ENCODE measurements at places on chromosomes 1 and 21.

DNA sequence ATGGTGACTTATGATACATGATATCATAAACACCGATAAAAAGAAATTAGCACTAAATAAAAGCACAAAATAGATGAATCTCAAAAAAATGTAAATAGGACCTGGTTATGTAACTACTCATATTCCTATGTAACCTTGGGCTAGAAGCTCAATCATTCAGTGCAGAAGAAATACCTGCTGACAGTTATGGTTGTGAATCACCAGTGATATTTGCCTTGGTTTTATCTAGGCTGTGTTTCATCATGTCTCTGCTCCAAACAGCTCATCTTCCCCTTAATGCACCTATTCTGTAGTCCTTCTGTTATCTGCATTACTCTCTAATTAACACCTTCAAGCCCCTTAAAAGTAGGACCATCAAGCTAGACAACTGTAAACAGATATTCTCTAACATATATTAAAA is 16.3 kb upstream of the PIGC start:
- DNase-seq = no peak

GRCh38 chr1:202107321-202107761 is 15.4 kb upstream of the GPR37L1 start:
- DNase-seq = peak; percentile 92

GRCh38 chr21:42219606-42220137 is 732 bp downstream of the ABCG1 start:
- DNase-seq = peak; percentile 51

DNA sequence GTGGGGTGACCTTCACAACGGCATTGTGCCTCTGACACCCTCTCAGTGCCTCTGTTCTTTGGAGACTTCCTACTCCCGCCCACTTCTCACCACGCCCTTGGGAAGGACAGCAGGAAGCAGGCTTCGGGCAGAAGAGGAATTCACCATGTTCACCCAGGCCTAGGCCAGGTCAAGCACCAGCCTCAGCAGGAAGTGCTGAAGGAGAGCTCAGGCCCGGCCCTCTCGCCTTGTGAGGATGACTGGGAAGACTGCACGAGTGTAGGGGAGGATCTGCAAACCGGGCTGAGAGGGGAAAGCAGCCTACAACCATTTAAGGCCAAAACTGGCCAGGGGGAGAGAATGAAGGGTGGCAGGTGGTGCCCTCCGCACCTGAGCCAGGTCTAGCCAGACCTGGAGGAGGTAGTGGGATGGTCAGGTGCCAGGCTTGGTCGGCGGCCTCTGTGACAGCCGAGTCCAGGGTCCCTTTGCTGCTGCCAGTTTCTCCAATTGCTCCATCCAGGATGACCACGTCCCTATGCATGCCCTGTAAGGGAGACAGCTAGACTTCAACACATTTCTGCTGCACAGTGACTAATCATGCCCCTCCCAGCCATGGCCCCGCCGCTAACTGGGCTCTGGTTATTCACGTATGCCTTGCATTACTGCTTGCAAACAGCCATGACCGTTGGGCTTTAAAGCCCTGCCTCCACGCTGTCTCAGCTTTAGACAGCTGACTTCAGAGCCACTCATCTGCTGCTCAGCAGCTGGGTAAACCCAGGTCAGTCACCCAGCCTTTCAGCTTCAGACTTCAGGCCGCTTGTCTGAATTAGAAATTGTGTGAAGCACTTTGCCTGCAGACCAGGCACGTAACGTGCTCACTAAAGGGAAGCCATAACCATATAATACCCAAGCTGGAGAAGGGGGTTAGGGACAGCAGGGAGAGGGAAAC is 8.9 kb downstream of the MRTO4 start:
- no peak for DNase-seq

- DNase-seq = no peak
Measured at GRCh38 chr1:22115286-22115685, 27.6 kb downstream of the WNT4 start.

- no peak for DNase-seq
Measured at GRCh38 chr1:201354901-201355295, 22.6 kb downstream of the TNNT2 start.

DNA sequence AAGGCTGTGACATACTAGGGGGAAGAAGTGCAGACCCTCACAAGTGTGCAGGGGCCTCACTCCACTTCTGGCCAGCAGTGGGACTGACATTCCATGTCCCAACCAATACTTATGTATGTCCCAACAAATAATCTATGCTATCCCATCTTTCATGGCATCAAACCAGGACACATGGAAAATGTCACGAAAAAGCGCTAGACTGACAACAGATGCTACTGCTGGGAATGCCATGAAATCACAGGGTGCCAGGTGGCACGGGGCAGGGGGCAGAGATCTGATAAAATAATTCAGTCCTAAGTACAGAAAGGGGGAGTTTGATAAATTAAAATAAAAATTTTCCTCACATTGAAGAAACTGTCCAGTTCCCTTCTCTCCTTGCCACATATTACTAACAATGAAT is 27.6 kb upstream of the BCAS2 start:
- DNase-seq = no peak

- no peak for DNase-seq
Measured at GRCh38 chr1:183958958-183959357, 78.6 kb downstream of the COLGALT2 start.

- no peak for DNase-seq
Measured at GRCh38 chr1:79004916-79005315, 1.6 kb downstream of the ADGRL4 start.

- no peak for DNase-seq
Measured at GRCh38 chr1:78250201-78250600, 204.4 kb downstream of the GIPC2 start.

- DNase-seq = no peak
Measured at GRCh38 chr1:145886390-145886789, 724 bp upstream of the ANKRD35 start.

DNA sequence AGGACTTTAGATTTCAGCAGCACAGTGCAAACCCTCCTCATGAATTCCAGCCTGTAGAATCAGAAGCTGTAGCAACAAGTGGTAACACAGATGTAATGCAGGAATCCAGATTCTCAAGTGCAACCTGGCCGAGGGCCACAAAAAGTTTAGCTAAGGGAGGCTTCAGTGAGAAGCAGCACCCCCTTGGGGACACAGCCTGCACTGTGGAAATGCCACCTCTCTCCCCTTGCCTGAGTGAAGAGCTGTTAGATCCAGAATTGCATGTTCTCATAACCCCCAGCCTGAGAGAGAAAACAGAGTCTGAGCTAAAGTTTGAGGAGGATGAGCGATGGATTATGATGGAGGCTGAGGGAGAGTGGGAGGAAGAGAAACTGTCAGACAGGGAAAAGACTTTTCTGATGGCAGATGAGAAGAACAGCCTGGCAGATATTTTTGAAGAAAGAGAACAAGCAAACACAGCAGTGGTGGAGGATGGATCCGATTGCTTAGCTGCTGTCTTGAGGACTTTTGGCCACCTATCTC is 80.5 kb upstream of the BMP8A start:
- DNase-seq = peak; percentile 76

- DNase-seq = no peak
Measured at GRCh38 chr1:150150133-150151021, 661 bp downstream of the PLEKHO1 start.

DNA sequence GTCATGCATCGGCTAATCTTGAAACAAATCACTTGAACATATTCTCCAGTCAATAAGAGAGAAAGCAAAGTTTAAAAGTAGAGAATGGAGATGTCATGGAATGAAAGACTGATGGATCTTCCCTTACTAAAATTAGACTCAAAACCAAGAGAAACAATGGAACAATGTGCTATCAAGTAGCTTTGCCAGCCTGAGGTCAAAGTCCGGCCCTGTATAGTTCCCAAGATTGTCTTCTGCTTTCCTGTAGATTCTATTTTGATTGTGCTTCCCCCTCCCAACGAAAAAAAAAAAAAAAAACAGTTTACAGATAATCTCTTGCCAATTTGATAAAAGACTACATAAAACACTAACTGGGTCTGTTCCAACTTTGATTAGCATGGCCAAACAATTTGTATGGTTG is 40.8 kb upstream of the KIRREL1 start:
- no peak for DNase-seq

DNA sequence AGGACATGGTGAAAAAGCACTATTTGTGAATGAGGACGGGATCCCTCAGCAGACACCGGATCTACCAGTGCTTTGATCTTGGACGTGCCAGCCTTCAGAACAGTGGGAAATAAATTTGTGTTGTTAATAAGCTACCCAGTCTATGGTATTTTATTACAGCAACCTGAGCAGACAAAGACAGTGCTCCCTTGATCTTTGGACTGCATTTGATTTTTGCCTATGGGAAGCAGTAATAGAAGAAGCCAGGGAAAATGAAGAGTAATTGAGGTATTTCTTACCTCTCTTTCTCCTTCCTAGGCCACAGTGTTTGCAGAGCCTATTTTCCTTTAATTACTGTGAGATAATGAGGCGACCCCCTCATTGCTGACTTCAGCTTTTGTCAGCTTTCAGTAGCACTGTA is 87.9 kb downstream of the PDE4B start:
- no peak for DNase-seq

- peak; percentile 34 for DNase-seq
Measured at GRCh38 chr1:219757890-219758289, 145.0 kb upstream of the ZC3H11B start.

DNA sequence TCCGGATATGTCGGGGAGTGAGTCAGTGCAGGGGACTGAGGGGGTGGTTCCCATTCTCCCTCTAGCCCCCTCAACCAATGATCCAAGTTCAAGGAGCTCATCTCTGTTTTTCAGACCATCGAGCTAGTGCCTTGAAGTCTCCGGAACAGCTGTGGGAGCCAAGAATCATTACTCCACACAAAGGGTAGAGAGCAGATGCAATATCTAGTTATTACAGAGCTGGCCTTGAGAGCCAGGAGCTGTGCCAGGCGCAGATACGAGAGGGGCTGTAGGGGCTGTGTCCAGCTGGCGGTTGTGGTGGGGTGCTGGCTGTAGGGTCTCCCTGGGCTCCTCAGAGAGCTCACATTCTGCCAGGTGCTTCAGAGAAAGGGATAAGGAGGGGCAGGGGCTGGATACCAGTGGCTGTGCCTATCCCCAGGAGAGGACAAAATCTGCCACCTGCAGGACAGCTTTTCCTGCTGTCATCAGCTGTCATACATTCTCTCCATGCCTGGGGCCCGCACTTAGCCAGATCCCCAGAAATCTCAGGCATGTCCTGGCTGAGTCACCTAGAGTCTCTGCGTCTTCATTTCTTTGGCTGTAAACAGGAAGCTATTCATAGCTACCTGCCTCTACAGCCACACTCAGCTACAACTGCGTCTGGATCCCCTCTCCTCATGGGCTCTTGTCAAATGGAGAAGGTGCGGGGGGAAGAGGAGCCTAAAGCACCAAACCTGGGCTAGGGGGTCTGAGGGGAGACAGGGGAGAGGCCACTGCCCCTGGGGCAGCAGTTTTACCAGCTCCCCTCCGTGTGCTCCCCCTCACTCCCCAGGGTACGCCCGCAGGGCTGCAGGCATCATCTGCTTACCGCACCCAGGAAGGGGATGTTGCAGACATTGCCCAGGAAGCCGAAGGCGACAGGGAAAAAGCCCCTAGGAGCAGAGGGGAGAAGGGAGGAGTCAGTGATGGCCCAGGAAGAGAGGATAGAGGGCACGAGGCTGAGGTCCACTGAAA is 2.4 kb upstream of the KISS1 start:
- DNase-seq = no peak

DNA sequence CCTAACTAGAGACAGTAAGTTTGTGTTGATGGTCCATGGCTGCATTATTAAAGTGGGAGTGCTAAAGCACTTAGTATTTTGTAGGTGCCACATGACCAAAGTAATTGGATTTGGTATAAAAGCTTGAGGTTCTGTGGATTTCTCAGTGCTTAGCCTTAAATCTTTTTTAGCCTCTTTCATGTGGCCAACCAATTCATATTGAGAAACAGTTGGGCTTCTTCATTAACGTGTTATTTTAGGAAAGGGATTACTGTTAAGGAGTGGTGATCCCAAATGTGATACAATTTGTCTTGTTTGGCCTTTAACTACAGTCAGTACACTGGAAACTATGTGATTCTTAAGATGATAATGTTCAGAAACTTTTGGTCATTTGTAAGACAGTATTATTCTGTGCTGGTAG is 25.5 kb downstream of the MAN1A2 start:
- DNase-seq = no peak

GRCh38 chr1:46523496-46524353 is 27.7 kb downstream of the KNCN start:
- no peak for DNase-seq

DNA sequence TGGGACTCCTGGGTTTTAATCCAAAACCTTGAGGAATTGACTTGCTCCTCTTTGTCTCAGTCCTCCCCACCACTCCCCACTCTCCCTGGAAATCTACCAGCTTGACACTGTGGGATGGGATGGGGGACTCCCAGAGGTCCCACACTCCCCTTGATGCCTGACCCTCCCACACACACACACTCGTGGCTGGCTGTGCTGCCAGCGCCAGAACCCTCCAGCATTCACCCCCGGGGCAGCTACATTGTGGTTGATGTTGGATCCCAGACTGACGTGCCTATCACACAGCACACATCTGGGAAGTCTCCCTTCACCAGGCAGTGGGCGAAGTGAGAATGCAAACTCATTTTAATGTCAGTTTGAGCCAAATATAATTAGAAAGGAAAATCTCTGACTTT is 10.0 kb downstream of the KIRREL1 start:
- no peak for DNase-seq

GRCh38 chr1:25072461-25072860 is 142.4 kb upstream of the RUNX3 start:
- DNase-seq = no peak

GRCh38 chr1:159152031-159152430 is 19.4 kb upstream of the CADM3 start:
- no peak for DNase-seq

- no peak for DNase-seq
Measured at GRCh38 chr1:222909586-222909985, 94.7 kb downstream of the DISP1 start.

GRCh38 chr1:16385659-16386453 is 18.8 kb downstream of the SZRD1 start:
- DNase-seq = no peak

DNA sequence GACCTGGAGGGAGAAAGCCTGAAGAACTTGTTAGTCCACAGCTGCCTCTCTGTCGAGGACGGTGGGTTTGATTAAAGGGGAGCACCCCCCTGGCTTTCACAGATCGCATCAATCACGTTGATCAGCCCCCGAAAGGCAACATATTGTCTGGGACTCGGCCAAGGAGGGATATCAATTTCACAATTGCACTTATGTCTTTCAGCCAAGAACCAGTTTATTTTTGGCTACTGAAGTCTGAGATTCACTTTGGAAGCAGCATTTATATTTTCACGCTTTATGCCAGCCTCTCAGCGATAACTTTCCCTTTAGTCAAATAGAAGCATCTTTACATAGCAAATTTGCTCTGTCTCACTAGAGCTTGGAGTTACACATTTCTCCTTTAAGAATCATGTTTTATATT is 253.2 kb upstream of the RRP15 start:
- DNase-seq = no peak

- DNase-seq = peak; percentile 40
Measured at GRCh38 chr21:44856131-44856530, 17.4 kb downstream of the PTTG1IP start.

DNA sequence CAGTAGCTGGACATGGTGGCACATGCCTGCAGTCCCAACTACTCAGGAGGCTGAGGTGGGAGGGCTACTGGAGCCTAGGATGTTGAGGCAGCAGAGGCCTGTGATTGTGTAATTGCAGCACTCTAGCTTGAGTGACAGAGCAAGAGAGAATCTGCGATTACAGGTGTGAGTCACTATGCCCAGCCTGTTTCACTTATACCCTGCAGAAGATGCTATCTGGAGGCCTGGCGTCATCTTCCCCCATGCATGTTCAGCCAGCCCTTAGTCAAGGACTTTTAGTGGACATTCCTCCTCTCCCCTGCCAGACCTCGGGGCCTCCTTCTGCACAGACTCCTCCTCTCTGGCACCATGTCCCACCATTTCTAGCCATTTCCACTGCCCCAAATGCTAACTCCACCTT is 36.3 kb upstream of the RCC2 start:
- DNase-seq = no peak

GRCh38 chr1:232686346-232686745 is 56.4 kb upstream of the SIPA1L2 start:
- DNase-seq = no peak
